ENCODE measurements at places on chromosomes 5 and 9.

DNA sequence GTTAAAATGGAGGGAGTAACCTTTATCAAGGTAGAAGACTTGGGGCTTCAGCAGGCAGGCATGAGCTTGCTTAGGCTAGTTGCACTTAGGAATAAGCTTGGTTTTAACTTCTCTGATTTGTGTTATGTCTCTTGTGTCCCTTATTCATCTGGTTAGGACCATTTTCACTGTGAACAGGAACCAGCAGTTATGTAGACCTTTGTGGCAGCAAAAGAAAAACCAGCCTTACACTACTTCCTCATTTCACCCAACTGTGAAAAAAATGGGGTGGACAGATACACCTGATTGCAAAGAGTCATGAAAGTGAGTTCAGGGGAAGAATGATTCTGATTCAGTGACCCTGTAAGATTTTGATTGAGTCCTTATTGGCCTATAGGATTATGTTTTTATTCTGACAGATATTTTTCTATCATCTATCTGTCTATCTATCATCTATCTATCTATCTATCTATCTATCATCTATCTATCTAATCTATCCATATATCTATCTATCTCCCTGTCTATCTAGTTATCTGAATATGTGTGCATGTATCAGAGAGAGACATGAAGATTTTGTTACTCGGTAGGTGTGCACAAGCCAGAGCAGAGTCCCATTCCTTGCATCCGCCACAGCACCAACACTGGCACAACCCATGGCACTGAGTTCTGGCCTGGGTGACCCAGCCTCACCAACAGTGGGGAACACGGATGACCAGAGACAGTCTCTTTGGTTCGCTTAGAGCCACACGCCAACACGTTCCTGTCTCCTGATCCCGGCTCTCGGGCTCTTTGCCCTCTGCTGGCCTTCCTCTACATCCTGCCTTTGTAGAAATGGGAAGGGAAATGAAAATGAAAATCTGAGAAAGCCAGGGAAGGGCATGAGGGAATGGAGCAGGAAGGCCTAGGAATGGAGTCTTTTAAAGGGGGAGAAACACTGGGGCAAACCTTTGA is 1.3 kb upstream of the ZNF366 start:
- no peak for DNase-seq

DNA sequence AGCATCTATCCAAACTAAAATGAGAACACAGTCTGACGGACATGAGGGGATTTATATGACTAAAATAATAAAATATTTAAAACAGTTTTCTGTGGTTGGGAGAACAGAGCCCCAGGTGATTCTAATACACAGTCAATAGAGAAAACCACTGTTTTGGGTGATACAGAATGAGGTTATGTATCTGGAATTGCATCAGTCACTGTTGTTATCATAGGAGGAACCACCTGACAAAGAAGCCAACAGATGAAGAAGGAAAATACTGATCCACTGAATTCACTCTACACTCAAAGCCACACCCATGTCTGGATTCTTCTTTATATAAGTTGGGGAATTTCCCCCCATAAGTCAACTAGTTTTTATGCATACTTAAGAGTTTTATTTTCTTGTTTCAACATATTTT is 799.0 kb downstream of the TLR4 start:
- DNase-seq: no peak

DNA sequence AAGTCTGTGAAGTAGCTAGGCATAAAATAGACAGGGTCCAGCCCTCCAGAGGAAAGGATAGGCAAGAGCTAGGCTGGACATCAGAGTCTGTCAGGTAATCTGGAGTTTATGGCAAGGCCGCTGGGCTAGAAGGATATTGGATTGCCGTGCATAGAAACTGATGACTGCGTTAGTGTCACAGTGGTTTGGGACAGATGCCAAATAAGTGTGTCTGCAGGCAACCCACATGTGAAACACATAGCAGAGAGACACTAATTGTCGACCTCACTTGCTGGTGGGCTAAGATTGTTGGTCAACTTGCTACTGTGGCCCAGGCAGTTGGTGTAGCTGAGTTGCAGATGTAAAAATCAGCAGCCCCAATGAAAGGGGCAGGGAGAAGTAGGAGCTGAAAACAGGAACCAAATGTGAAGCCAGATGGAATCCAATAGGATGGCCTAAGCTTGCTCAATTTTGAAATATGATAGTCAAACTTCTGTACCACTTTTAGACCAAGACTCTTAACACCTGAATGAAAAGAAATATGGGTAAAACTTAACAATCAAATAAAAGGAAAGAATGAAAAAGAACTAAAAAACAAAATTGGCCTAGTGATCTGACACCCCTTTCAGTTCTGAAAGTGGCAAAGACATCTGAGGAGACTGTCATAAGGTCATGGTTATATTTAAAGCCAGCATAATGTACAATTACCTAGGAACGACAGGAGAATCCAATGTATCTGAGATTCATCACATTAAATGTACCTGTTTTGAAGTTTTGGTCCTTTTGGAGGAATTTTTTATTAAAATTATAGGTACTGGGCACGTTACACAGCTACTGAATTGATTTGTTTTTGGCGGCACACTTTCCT is 243.3 kb upstream of the ACTBL2 start:
- no peak for DNase-seq

GRCh38 chr9:124325816-124326215 is 68.1 kb downstream of the NEK6 start:
- no peak for DNase-seq

DNA sequence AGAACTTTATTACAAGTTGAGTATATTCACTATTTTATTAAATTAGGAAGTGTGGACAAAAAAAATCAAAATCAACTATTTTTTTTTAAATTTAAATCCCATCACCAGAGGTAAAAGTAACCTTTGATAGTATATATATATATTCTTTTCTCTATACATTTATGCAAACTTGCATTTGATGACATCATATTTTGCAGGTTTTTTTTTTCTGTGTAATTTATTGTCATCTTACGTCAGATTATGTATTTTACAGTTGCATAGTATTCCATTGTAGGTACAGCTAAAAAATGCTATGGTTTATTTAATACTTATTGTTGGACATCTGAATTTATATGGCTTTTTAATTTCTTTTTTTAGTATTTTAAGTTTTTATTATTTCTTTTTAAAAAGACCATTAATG is 25.5 kb downstream of the APC start:
- no peak for DNase-seq

DNA sequence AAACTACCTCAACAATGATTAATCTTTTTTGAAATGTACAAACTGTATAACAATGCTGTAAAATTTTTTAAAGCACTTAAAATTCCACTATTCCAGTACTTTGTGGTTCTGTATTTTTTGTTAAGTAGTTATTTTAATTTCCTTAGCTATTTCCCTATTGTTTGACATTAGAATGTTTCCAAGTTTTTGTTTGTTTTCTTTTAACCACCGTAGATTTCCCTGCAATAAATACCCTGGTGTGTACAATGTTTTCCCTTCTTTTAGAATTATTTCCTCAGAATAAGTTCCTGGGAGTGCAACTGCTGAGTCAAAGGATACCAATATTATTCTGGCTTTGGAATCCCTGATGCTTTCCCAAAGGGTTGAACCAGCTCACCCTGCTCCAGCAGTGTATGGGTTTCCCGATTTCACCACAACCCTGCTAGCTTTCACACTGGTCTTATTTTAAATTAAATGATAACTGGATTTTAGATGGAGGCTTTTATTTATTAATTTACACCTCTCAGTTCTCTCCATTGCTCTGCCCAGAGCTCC is 20.6 kb upstream of the ANGPTL2 start:
- no peak for DNase-seq

GRCh38 chr5:123756318-123756665 is 244.3 kb downstream of the CSNK1G3 start:
- no peak for DNase-seq

DNA sequence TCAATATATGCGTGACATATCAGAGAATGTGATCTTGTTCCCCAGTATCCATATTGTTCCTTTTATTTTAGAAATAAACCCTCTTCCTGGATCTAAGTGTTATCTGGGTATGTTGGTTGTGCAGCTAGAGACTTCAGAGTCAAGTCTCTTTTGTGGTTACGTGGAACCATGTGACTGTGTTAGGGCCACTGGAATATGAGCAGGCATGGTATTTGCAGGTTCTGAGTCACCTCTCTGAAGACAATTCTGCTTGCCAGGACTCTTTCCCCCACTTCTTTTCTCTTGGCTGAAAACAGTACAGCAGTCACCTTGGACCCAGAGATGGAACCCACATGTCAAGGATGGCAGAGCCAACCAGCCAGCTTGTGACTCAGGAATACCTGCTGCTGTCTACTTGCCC is 59.7 kb downstream of the ATP10B start:
- DNase-seq: no peak

- no peak for DNase-seq
Observed at GRCh38 chr5:1666221-1666620, 133.4 kb downstream of the MRPL36 start.

DNA sequence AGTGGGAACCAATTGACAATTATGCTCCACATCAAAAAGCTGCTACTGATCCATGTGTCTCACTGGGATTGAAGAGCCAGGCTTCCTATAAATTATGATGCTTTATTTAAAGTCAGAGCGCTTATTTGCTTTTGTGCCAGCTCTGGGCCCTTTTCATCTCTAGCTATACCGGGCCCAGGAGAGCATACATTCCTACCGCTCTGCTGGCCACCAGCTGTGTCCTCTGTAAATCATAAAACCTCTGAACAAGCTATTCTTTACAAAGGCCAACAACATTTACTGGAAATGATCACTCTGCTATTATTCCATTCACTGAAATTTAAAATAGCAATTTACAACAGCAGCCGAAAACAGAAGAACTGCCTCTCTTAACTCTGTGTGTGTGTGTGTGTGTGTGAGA is 86.6 kb downstream of the ZNF608 start:
- no peak for DNase-seq
